ENCODE measurements at places on chromosomes 7 and 10.
A peak's percentile ranks its signal among the peaks of the same experiment; 100 is the strongest.

GRCh38 chr10:6231146-6231545, 28.4 kb downstream of the PFKFB3 start:
- DNase-seq = no peak

DNA sequence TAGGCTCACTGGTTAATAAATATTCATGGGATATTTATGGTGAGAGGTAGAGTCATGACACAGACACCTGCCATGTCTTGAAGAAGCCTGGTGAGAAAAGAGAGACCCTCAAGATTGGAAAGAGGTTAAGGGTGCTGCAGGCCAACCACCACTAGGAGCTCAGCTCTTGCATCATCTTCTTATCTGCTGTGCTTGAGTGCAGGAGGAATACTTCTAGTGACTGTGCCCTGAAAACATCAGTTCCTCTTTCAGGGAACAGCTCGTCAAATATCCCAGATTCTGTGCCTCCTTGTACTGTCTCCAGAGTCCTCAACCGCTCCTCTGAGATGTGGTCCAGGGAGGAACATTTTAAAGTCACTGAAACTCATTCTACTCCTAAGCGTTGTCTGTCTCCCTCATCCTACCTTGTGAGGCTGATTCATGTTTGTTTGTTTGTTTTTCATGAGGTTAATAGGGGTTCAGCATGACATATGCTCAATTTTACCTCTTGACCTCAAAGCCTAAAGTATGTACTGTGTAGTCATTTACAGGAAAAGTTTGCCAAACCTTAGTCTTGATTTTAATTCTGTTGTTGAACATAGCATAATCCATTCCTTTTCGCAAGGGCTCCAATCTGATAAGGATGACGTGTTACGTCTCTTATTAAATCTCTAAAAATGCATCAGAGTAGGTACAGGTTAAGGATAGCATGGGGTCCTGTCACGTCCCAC, 293.1 kb downstream of the C7orf25 start:
- DNase-seq = no peak

DNA sequence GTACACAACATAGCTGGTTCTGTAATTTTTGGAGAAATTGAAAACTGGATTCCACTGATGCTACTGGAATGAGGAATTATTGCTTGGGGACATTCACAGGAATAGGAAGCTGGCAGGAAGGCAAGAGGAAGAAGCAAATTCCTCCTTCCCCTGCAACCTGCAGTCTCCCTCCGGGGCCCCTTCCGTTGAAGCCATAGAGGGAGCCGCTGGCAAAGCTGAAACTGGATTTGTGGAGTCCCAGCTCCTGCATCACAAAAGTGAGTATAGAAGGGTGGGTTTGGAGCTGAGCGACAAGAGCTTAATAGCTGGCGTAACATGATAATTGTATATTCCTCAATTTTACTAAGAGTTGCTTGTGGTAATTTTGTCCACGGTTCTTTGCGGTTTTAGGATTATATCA, 190.8 kb downstream of the ADRA2A start:
- DNase-seq = no peak

GRCh38 chr10:89861584-89862301, 160.4 kb downstream of the KIF20B start:
- no peak for DNase-seq

DNA sequence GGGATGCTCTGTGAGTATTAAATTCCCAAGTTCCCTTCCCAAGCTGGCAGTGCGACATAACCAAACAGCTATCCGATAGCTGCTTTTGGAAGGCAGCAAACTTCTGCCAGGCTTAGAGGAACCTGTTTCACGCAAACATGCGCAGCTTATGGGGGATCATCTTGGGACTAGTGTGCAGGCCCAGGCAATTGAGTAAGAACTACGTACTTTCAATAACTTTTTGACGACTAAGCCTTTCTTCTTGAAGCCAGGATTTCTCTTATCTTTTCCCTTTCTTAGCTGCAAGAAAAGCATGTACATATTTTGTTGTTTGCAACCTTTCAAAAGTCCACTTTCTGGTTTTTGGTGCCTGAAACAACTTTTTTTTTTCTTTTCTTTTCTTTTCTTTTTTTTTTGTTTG, 28.7 kb upstream of the SEPHS1 start:
- DNase-seq = no peak

DNA sequence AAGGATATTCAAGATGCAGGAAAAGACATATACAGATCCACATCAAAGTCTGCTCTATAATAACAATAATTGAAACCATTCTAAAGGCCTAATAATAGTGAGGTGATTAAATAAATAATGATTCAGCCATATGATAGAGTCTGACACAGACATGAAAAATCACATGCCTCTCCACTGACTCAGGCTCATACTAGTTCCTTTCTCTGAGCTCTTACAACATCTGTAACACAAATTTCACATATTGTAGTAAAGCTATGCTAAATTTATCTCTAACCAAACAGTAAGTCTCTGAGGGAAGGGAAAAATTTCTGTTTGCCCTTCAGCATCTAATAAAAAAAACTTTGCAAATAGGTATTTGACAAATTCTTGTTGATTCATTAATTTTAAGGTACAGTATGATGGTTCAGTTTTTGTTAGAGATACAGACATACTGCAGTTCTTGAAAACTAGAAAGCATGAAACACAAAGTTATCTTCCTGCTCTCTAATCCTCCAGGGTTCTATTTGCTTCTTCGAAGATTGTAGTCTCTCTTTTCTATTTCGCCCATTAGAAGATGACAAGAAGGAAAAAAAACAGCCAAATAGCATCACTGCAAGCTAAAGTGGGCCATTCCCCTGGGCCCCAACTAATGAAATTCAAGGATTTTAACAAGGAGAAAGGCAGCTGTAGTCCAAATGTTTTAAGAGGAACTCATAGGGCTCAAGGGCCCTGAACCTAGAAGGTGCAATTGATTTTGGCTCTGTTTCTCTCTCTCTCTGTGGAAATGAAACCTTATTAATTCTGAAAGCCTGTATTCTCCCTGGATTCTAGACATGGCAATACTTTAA, 53.9 kb downstream of the CUBN start:
- DNase-seq = no peak

GRCh38 chr10:44860811-44861736, 50.1 kb upstream of the TMEM72 start:
- DNase-seq = no peak

GRCh38 chr10:132957981-132958882, 15.9 kb upstream of the CFAP46 start:
- no peak for DNase-seq

DNA sequence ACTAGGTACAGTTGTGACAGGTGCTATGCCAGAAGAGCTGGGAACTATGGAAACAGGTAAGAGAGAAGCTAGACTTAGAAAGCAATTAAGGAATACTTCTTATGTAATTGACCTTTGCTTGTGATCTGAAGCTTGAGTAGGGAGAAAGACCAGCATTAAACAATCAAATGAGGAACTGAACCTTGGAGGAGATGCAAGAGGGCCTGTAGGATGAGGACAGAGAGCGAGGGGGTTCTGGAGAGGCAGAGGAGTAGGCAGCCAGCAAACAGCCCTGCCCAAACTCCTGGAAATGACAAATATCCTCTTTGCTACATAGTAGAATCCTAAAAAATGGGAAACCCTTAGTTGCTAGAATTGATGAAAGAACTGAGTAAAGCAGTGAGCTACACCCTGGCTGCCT, 41.6 kb upstream of the FAM204A start:
- no peak for DNase-seq

DNA sequence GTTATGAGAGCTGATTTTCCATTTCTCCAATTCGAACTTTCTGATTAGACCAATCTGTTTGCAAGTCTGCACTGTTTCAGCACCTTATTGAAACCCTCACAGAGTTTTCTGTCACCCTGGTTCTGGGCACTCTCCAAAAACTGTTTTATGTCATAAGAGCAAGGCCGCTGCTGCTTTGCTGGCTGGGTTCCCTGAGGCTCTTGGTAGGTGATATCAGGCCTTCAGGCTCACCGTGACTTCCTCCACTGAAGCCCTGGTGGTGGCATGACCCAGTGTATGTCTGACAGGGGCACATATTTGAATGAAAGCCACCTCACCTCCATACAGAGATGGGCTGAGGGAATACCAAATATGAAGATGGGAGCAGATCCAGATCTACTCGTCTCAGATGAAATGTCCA, 8.3 kb downstream of the RABGEF1 start:
- DNase-seq = no peak

DNA sequence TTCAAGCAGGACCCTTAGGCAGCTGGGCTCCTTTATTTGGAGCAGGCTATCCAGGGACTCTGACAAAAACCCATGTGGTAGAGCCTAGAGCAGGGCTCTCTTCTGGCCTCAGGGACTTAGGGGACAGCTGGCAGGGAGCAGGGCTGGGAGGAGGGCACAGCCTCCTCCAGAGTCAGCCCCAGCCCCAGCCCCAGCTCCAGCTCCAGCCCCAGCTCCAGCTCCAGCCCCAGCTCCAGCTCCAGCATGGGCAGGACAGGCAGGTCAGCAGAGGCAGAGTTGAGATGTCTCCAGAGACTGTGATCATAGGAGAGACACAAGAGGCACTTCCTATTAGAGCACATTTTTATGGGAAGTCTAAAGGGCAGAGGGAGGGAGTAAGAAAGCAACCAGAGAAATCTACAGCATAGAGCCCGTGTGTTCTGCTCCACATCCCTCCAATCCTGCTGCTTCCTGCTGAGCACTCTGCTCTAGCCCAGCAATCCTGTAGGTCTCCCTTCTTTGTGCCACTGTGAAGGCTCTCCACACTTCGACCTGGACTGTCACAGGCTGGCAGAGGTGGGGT, 13.3 kb upstream of the C10orf53 start:
- DNase-seq = no peak

GRCh38 chr7:75924889-75925288, 9.9 kb downstream of the POR start:
- no peak for DNase-seq

DNA sequence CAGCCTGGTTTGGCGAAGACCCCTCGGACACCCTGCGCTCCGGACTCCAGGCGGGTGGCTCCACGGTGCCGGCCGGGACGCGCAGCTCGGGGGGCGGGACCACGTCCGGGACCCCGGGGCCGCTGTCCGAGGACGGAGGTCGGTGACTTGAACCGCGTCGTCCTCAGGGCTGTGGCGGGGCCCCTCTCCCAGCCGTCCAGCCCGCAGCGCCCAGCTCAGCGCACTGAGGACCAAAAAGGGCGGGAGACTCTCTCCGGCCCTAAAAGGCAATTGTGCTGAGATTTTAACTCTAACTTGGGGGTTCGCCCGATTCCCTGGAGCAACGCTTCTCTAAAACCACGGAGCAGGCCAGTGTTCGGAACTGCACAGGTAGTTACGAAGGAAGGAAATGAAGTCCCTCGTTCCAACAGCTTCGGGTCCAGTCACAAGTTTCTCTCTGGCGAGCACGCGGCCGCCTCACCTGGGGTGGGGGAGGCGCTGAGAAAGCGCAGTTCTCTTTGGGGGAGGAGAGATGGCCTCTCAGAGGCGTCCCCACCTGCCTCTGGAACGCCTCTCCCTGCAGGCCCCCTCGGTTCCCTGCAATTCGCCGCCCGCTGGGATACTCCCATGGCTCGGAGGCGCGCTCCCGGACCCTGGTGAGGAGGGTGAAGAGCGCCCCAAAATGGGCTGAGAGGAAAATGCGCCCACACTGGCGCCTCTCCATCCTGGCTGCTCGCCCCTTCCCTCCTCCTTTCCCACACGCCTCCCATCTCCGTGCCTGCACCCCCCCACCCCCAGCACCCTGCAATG, 352.7 kb downstream of the DNAJB6 start:
- DNase-seq = peak; percentile 56

DNA sequence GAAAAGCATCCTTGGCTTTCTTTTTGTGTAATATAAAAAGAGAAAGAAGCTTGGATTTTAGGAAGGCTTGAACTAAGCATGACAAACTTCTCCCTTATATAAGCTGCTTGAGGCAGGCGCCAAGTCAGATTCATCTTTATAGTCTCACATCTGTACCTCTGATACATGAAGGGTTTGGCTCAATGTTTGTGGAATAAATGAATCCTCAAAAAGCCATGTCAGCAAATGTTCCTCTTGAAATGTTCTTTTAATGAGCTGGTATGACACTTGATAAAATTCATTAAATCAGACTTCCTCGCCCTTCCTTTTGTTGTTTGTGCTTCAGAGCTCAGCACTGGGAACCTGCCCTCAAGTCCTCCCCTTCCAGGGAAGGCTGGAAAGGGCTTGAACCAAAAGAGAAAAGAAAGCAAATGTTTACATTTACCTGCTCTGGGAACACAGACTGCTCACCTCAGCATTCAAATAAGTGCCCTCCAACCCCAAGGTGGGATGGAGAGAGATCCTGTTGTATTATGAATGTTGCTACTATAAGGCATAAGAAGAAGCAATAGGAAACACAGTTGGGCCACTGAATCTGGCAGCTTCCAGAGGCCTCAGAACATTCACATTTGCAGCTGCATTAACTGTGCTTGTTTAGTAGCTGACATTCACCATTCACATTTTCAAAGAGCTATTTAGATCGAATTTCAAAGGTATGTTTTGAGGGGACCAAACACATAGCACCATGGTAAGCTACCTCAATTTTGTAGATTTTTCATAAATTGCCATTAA, 212.6 kb downstream of the CACNA2D1 start:
- no peak for DNase-seq

- DNase-seq = no peak
These were observed 72.0 kb upstream of the TES start for GRCh38 chr7:116138202-116138801.

DNA sequence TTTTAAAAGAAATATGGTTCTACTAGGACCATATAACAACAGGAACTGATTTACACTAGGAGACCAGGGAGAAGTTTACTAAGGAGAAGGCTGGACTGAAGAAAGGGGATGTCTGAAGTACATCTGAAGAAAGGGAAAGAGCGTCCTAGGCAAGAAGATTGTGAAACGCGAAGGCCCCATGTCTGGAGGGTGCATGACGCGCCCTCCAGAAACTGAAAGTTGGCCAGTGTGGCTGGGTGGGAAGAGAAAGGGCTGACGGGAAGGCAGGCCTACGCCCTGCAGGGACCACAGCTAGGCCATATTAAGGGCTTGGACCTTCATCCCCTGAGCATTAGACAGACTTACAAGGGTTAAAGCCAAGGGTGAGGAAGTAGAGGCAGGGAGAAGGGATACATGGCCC, 158.0 kb downstream of the TRIL start:
- DNase-seq = no peak

DNA sequence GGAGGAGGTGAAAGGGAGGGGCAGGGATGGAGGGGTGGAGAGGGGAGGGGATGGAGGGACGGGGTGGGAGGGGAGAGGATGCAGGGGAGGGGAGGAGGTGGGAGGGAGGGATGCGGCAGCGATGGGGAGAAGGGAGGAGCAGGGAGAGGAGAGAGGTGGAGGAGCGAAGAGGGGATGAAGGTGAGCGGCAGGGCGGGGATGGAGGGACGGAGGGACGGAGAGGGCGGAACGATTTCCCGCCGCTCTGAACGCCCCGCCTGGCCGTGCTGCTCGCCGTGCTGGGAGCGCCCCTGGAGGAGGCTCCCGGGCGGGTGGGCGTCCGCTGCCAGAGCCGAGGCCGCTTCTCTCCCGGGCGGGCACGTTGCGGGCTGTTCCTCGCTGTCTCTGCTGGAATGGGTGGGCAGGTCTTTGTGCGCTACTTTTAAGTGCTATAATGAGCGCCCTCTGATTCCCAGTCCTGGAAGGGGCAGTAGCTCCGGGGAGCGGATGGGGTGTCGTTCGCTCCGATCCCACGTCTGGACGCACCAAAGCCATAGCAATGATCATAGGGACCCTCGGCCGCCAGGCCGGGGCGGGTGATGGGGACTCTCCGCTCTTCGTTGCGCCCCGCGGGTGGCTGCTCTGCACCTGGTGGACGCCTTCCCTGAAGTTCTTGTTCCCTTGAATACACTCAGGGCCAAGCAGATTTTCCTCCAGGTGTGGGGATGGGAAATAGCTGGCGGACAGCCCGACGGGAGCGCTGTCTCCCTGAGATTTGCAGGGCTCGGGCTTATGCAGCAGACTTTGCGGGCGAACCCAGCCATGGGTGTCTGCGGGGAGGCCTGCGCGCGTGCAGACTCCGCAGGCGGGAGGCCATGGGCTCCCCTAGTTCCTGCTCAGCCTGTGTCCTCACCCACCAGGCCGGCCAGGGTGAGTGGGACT, 81.1 kb upstream of the CPXM2 start:
- no peak for DNase-seq
